Right hindlimb (tissue), 1 donor: ENCODE measurements at places on chromosomes 1 and 21.

DNA sequence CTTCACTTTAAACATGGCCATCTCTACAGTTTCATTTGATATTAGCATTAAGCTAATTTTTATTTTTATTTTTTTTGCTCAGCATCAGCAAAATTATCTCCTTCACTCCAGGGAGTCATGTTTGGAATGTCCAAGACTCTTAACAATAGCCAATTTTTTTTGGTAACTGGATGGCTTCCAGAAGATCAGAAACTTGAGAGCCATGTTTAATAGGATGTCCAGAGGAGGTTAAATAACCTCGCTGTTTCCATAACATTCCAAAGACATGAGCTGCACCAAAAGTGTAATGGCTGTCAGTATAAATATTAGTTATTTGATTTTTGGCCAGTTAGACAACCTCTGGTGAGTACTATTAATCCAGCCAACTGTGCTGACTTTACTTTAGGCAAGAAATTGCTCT is 80.7 kb downstream of the DNTTIP2 start:
- DNase-seq = no peak

DNA sequence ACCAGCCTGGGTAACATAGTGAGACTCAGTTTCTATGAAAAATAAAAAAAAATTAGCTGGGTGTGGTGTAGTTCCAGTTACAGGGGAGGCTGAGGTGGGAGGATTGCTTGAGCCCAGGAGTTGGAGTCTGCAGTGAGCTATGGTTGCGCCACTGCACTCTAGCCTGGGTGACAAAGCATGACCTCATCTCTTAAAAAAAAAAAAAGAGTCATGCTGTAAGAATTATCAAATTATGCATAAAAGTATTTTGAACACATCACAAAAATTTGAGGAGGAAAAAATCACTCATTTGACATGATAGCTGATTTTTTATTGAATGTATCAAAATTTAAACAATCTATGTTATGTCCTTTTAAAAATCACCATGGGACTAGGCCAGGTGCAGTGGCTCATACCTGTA is 17.8 kb downstream of the CCDC30 start:
- no peak for DNase-seq

- no peak for DNase-seq
Observed at GRCh38 chr1:209156991-209157390, 426.5 kb upstream of the CAMK1G start.

- DNase-seq = no peak
Observed at GRCh38 chr1:96487394-96487793, 234.2 kb upstream of the PTBP2 start.

DNA sequence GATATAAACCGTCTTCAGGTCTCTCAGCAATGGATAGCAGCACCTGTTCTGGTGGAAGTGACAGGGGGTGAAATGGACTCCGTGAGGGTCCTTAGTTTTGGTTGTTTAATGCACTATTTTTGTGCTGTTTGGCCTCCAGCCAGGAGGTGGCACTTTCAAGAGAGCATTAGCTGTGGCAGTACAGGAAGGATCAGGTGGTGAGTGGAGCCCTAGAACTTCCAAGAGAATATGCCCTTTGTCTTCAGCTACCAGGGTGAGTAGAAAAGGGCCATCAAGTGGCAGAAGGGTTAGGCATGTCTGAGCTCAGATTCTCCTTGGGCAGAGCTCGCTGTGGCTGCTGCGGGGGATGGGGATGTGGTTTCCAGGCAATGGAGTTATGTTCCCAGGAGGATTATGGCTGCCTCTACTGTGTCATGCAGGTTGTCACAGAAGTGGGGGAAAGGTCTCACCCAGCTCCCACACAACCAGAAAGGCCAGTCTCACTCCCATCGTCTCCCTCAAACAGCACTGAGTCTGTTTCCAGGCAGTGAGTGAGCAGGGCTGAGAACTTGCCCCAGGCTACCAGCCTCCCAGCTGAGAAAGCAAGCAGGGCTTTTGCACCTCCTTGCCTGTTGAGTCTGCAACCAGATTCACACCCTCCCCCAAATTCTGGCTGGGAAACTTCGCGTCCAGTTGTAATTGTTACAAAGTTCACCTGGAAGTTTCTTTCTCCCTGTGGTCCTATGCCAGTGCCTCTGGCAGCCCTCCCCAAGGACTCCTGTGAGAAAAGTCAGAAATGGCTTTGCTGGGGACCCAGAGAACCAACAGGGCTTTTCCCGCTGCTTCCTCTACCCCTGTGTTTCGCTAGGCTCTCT is 39.1 kb upstream of the TTLL7 start:
- DNase-seq = no peak

- no peak for DNase-seq
Observed at GRCh38 chr1:52635321-52636089, 2.5 kb downstream of the SHISAL2A start.
